ENCODE measurements at places on chromosomes 2 and 18. TPM values are rescaled to one million over a fixed set of nuclear protein-coding genes. Genes with fewer than 3 reads are reported as not detected.

The TGFA gene
- 51.8 TPM for total RNA-seq

The CASP8 gene
- 28.2 TPM for total RNA-seq

The C2orf66 gene
- total RNA-seq, result not detected

The CFAP210 gene
- not detected for total RNA-seq

The ACADL gene
- total RNA-seq, result 1.6 TPM

The ALPI gene
- not detected for total RNA-seq

The KATNAL2 gene
- 2.2 TPM for total RNA-seq

The CFAP65 gene
- not detected for total RNA-seq

The CRYGD gene
- not detected for total RNA-seq

The FBXO15 gene
- 0.13 TPM for total RNA-seq

The APCDD1 gene
- total RNA-seq, result 33.6 TPM

The CSRNP3 gene
- total RNA-seq, result 0.70 TPM

The NTSR2 gene
- not detected for total RNA-seq

The SERPINB3 gene
- 1,684 TPM for total RNA-seq

The ARHGAP15 gene
- total RNA-seq, result 3.3 TPM

The DLX1 gene
- total RNA-seq, result not detected

The IL37 gene
- 1.3 TPM for total RNA-seq

The CARF gene
- 3.9 TPM for total RNA-seq

The IFIH1 gene
- 17.4 TPM for total RNA-seq

The ATP8B1 gene
- total RNA-seq, result 33.4 TPM

The FAM136A gene
- total RNA-seq, result 49.6 TPM

The IL1R1 gene
- 9.7 TPM for total RNA-seq

The SLC16A14 gene
- total RNA-seq, result 5.1 TPM

The ASXL3 gene
- 0.18 TPM for total RNA-seq

The OR6B3 gene
- total RNA-seq, result not detected

The IL36A gene
- total RNA-seq, result 251 TPM

The ANKRD30BL gene
- total RNA-seq, result not detected

The SPIRE1 gene
- total RNA-seq, result 10.8 TPM

The WNT10A gene
- 13.9 TPM for total RNA-seq

The MARCO gene
- 23.7 TPM for total RNA-seq

The ANKRD30B gene
- not detected for total RNA-seq

The SLC66A2 gene
- 36.7 TPM for total RNA-seq

The MERTK gene
- total RNA-seq, result 1.8 TPM

The PRSS56 gene
- not detected for total RNA-seq

The CNGA3 gene
- 0.57 TPM for total RNA-seq

The DOCK10 gene
- total RNA-seq, result 12.6 TPM

The NAT8 gene
- not detected for total RNA-seq

The METTL5 gene
- total RNA-seq, result 56.3 TPM

The CGREF1 gene
- 6.1 TPM for total RNA-seq

The PSMA8 gene
- total RNA-seq, result not detected

The C2orf15 gene
- total RNA-seq, result 1.2 TPM

The GAD1 gene
- total RNA-seq, result not detected

The SKOR2 gene
- not detected for total RNA-seq

The GRB14 gene
- total RNA-seq, result 0.31 TPM

The ACVR1 gene
- total RNA-seq, result 18.7 TPM

The SERPINB11 gene
- total RNA-seq, result 85.9 TPM

The FOXI3 gene
- not detected for total RNA-seq

The SMYD1 gene
- not detected for total RNA-seq

The NIFK gene
- total RNA-seq, result 46.7 TPM

The TMEM163 gene
- total RNA-seq, result 0.19 TPM

The C2orf81 gene
- 0.76 TPM for total RNA-seq

The IL1A gene
- total RNA-seq, result 5.3 TPM

The CD302 gene
- 19.3 TPM for total RNA-seq

The PUM2 gene
- 29.3 TPM for total RNA-seq
